Upper lobe of left lung (tissue), 6 donors: ENCODE measurements at places on chromosomes 11 and 22. TPM values are rescaled to one million over a fixed set of nuclear protein-coding genes. Genes with fewer than 3 reads are reported as not detected.

DNA sequence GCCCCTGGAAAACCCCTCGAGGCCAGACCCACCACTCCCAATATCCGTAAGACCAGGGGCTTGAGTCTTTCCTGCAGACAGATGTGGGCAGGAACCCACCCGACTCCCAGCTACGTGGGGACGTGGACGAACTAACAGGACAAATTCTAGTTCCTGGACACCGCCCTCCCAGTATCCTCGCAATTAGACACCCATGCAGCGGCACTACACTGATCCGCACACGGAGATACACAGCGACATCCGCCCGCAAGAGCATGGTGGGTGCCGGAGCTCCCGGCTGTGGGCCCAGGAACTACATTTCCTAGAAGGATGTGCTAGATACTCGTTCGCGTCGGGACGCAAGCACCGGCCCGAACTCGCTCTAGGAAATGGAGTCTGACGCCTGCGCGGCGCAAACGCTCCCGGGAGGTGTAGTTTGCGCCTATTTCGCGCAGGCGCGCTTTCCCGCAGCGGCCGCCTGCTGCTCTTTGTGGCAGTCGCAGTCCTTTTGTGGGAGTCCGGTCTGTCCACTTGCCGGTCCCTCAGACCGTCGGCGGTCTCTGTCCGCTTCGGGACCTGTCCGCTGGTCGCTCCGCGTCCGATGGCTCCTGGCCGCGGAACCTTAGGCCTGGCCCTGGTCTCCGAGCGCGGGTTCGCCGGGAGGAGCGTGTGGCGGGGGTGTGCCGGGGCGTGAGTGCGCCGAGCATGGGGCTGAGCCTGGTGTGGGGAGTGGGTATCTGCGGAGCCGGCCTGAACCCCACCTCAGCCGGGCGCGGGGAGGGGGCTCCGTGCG lies at the start of gene ZNF74:
ZNF74 (plus strand) TSS at position 447 of the 772 bp plus-strand sequence. CDS start 478 bp downstream, outside the sequence.
- peak; percentile 94 for DNase-seq

LRRC75B gene
- 50.3 TPM for total RNA-seq

TEF gene
- total RNA-seq: 17.3 TPM

BACE1 gene
- total RNA-seq: 17.8 TPM
